Right lung (tissue), 10 donors: ENCODE measurements at places on chromosomes 11 and 22. TPM values are rescaled to one million over a fixed set of nuclear protein-coding genes. Genes with fewer than 3 reads are reported as not detected.

DNA sequence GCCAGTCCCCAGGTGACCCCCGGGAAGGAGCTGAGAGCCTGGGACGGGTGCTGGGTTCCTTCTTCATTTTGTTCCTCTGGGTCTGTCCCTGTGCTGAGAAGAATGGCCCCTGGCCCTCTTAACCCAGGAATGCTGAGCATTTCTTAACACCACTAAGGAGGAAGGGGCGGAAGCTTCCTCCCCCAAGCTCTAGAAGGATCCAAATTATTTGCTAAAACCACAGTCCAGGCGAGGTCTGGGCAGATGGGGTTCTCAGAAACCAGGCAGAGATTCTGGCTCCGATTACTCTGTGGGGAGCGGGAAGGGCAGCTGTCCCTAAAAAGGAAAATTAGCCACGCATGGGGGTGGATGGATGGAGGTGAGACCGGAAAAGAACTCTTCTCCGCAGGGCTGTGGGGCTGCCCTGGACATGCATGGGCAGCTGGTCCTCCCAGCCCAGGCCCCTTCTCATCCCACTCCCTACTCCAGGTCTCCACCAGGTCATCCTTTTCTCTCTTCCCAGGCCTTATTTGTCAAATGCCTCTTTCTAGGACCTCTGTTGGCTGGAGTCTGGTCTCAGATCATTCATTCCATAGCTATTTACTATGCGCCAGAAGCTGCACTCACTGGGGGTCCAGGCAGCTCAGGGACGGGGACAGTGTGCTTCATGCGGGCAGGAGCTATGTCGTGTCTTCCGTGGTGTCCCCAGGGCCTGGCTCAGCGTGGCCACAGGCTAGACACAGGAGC lies 45.0 kb upstream of the MYH9 start:
- DNase-seq, result no peak

GRCh38 chr11:102530558-102530957 lies at the start of gene MMP7:
Gene MMP7, minus strand, starts transcription at chr11:102530747. Its CDS starts 47 bp downstream, at chr11:102530700.
- DNase-seq, result no peak

Gene SUSD2
- polyA plus RNA-seq, result 20.2 TPM

GRCh38 chr11:78688460-78688859 lies 113.8 kb upstream of the NARS2 start:
- no peak for DNase-seq

Gene OR5D16
- not detected for polyA plus RNA-seq

Gene B4GALNT4
- polyA plus RNA-seq, result 58.2 TPM

GRCh38 chr22:22803285-22803853 lies 84.2 kb upstream of the IGLL5 start:
- no peak for DNase-seq

DNA sequence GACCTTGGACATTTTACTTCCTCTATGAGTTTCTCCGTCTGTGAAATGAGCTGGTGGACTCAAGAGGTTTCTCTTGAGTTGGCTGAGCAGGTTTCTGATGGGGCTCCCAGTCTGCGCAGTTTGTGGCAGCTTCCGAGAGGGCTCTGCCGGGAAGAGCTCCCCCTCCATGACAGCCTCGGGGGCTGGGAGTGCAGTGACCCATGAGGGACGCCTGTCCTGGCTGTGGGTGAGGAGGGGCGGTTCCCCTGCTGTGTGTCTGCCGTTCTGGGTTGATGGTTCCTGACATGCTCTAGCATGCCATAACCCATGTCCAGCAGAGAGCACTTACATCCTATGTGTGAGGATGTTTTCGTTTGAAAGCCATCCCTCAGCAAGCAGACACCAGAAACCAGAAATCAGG lies 14.8 kb downstream of the CSF2RB start:
- no peak for DNase-seq

DNA sequence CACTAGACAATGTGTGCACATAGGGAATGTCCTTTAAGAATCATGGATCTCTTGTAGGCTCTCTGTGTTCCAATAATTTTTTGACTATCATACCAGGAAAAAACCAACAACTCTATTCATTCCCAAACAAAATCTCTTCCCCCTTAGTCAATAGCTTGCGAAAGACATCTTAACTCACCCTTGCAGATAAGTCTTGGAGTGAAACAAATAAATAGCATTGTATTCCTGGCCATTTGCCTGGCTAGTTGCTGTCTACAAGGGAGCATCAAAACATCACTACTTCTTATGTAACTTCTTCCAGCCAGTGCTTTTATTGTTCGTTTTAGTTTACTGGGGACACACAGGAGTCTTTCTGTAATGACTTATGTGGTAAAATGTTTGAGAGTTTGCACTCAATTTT lies 29.4 kb downstream of the SCN3B start:
- no peak for DNase-seq

Gene CHRM1
- polyA plus RNA-seq, result 0.78 TPM

Gene CRACR2B
- 31.6 TPM for polyA plus RNA-seq

DNA sequence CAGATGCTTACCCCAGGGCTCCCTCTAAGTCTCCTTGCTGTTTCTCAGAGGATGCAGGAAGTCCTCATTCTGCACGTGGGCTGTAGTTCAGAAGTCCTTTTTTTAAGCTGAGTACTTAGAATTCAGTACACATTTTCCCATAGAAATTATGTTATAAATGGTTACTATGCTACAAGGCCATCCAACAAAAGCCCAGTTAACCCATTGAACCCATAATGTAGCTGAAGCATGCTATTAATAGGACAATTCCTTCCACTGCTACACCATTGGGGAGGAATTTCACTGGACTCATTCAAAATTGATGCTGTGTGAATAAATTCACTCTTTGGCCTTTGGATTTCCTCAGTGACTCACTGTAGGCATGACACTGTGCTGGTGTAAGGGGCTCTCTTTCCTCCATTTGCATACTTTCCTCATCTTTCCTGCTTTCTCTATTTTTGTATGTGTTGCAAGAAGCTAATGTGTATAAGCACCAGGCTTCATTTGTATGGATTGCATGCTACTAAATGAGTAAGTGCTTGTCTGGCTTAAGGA lies 148.0 kb downstream of the NTM start:
- no peak for DNase-seq

- DNase-seq, result no peak
Measured at GRCh38 chr11:128564642-128565245, 22.6 kb downstream of the ETS1 start.

GRCh38 chr11:122192634-122193255 lies 76.7 kb upstream of the BLID start:
- DNase-seq, result no peak

Gene SERPINH1
- 546 TPM for polyA plus RNA-seq

Gene LUZP2
- 5.5 TPM for polyA plus RNA-seq

Gene TTLL8
- not detected for polyA plus RNA-seq

DNA sequence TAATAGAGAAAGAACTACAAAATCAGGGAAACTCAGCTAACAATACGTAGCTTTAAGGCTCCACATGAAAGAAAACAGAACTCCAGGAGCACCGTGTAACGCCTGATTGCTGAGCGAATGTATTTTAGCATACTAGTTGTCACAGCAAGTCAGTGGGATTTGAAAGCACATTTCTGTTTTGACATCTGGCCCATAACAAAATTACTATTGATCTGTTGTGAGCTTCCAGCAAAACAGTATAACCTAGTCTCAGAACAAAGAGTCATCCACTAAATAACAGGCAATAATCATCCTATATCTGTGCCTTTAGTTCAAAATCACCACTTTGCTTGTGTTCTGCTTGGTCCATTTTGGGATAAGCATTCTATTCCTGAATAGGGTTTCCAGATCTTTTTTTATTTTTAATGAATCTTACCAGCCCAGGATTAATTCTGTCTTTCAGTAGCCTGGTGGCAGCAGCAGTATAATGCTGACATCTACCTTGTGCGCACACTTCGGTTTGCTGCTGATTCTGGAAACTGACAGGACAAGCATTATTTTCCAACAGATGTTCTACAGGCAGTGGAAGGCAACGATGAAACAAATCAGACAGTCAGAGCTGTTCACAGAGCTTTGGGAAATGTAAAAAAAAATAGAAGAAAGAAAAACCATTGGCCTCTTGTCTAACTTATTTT lies 66.2 kb downstream of the CADM1 start:
- no peak for DNase-seq

Gene MRGPRX3
- polyA plus RNA-seq, result not detected

Gene LGALS12
- 0.22 TPM for polyA plus RNA-seq

DNA sequence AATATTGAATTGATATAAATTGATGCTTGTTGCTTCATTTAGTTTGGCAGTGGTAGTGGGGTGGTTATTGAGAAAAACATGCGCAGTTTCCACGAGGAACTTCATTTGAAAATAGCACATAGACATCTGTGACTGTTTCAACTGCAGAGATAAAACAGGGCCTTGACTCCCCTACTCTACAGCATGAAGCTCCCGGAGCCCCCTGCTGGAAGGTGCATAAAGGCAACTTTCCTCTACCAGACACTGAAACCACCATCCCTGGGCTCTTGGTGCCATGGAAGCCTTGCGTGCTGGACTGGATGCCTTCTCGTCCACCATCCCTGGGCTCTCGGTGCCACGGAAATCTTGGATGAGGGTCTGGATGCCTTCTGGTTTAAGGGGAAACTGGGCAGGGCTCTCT lies 195.9 kb downstream of the CSNK2A3 start:
- no peak for DNase-seq

Gene SLC17A6
- not detected for polyA plus RNA-seq

Gene TREH
- polyA plus RNA-seq, result 0.08 TPM

Gene NAALADL1
- polyA plus RNA-seq, result 16.5 TPM

DNA sequence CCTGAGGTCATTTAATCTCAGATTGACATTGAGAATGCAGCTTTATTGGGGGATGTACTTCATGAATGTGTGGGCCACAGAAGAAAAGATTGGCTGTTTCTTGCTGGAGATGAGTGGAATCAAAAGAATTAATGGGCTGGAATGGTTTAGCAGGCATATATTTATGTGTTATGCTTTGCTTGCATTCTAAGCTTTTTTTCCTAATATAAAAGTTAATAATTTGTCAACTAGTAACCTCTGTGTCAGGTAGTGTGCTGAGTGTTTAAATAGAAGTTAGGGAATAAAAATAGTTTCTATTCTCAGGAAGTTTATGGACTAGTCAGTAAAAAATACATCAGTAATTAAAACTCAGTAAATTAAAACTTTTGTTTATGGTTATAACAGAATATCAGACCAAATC lies 67.4 kb upstream of the PRODH start:
- DNase-seq, result no peak

DNA sequence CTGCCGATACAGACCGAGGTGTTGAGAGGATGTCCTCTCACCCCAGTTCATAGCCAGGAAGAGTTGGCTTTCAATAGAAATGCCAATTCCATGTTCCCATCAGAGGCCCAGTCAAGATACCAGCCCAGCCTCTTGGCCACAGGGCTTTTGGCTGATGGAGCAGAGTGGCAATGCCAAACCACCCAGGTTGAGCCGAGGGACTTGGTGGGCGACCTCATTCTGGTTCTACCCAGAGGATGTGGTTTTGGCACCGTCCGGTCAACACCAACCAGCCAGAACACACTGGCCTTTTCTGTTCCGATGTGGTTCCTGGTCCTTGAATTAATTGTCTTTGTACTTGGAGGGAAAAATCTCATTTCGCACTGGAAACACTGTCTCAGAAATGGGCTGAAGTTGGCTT lies 60.5 kb downstream of the COMMD9 start:
- no peak for DNase-seq

GRCh38 chr22:26894362-26894761 lies 237.0 kb downstream of the MIAT start:
- no peak for DNase-seq

Gene APOA4
- polyA plus RNA-seq, result not detected

Gene C11orf52
- polyA plus RNA-seq, result 11.8 TPM

Gene MARK2
- 35.1 TPM for polyA plus RNA-seq

DNA sequence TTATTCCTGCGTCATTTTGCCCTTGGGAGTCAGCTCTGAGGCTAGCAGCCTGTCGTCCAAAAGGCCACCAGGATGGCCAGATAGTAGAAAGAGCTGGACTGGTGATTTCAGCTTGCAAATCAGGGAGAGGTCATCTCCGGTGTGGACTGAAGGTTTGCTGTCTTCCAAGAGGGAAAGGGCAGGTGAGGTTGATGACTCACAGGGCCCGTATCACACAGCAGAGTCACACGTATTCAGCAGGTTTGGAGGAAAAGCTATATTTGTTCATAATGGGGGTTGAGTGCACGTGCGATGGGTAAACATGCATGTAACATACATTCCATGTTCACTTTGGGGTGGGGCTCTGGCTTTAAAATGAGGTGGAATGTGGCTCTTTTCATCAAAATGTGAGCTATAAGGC lies 25.6 kb downstream of the MRPL21 start:
- DNase-seq, result no peak

Gene FOLR1
- polyA plus RNA-seq, result 52.6 TPM

Gene FOSL1
- polyA plus RNA-seq, result not detected

Gene RELA
- polyA plus RNA-seq, result 43.0 TPM

Gene PSMC3
- 156 TPM for polyA plus RNA-seq
